ENCODE measurements at places on chromosomes 3 and 15.

- peak; percentile 77 for DNase-seq
Observed at GRCh38 chr15:100111125-100112060, 230.4 kb downstream of the ADAMTS17 start.

GRCh38 chr3:117479095-117479494, 769.5 kb downstream of the TUSC7 start:
- no peak for DNase-seq

DNA sequence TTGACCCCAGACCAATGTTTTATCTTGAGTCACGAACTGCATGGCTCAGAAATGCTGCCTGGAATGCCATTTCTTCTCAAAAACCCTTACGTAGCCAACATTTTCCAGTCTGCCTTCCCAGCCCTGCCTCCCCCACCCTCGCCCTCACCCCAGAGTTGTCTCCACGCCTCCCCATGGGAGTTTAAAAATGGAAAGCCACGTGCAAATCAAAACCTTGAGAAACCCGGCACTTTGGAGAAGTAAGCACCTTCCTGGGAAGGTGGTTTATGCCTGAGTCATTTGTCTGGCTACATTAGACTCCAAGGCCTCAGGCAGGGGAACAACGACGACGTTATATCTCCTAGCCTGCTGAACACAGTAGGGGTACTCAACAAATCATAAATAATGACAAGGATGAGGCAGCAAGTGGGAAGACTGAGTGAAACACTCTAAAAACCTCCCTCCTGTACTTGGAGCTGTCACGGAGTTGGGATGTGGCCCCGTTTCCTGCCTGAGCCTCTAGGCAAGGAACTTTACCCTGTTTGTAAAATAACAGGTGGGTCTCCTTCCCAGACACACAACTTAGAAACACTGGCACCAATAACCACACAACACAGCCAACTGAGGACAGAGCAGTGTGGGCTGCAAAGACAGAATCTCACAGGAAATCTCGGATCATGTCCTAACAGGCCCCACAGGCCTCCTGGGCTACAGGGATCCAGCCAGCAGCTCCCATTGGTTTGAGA, 179.1 kb downstream of the NTRK3 start:
- peak; percentile 74 for DNase-seq

GRCh38 chr15:52343831-52344230, 48.2 kb upstream of the MYO5C start:
- DNase-seq, result no peak

DNA sequence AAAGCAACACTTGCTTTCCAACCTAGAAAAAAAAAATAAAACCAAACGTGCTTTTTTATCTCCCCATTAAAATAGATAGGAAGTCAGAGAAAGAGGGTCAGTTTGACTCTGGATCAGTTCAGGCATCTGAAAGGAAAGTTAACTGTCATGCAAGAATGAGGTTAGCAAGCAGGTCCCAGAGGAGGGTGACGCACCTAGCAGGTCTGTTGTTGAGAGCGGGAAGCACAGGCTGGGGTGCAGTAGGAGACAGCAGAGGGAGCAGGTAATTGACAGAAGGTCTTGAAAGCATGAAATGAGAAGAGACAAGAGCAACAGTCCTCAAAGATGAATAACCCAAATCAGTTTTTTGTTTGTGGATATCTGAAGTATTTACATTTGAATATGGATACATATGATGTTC, 82.5 kb downstream of the ANO10 start:
- DNase-seq, result no peak

DNA sequence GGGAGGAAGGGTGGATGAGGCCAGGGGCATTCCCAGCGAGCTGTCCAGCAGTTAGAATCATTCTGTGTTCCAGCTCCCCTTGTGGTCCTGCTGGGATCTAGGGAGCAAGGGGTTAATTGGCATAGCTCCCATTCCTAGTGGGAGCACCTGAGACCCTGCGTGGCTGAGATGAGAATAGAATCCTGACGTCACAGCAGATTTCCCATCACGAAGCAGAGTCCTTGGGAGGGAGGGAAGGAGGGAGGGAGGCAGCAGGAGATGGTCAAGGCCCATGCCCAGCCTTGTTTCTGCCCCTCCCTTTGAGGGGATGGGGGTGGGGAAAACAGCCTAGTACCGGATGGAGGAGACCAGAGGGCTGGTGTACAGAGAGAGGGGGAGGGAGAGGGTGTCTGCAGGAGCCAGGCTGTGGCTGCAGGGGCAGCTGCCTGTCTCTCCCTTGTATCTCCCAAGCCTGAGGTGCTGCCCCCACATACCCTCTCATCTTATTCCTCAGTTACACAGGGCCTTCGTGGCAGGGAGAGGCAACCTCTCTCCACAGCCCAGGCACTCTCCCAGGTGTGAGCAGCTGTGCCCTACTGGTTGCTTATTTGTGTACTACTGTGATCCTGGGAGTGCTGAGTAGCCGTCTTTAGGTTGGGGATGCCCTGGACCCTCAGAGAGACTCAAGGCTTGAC, 5.4 kb downstream of the TYRO3 start:
- DNase-seq, result peak; percentile 93

GRCh38 chr15:31740203-31740602, 290.1 kb upstream of the CHRNA7 start:
- peak; percentile 83 for DNase-seq

DNA sequence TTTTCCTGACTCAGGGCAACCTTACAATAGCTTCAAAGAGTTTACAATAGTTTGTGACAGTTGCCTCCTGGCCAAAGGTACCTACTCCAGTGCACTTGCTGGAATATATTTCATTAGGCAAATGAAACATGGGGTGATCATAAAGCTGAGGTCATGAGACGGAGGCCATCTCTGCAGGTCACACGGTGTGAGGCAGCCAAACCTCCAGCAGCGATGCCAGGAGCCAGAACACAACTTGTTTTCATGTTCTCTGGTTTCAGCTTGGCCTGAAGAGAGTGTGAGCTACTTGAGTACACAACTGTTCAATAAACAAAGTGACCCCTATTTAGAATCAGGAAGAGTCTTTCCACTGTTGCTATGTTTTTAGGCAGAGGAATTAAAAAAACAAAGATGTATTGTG, 42.7 kb upstream of the PYGO1 start:
- DNase-seq, result no peak

DNA sequence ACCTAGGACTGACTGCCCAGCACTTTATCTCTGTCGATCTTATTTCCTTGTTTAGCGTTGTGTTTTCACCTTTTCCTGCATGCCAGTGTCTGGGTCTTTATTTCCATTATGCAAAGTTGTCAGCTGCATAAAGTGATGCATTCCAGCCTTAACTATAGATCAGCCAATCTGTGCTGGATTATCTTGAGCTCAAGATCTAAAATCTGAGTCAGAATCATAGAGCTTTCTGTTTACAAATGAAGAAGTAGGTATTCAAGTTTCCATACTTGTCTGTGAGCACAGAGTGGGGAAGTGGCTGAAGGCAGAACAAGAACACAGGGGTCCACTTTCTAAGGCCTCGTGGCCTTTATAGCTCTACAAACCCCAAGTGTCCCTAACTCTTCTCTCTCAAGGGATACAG, 82.4 kb upstream of the PLCL2 start:
- no peak for DNase-seq

GRCh38 chr15:56940388-56940787, 21.9 kb downstream of the TCF12 start:
- DNase-seq, result no peak

DNA sequence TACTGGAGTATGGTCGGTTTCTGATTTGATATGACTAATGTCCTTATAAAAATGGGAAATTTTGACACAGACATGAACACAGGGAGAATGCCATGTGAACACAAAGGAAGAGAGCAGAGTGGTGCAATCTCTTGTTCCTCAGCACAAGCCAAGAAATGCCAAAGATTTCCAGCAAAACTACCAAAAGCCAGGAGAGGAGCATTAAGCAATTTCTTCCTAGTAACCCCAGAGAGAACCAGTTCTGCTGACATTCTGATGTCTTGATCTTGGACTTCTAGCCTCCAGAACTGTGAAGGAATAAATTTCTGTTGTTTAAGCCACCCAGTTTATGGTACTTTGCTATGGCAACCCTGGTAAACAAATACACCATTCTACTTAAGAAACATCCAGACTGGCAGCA, 227.8 kb upstream of the MRPL3 start:
- no peak for DNase-seq

DNA sequence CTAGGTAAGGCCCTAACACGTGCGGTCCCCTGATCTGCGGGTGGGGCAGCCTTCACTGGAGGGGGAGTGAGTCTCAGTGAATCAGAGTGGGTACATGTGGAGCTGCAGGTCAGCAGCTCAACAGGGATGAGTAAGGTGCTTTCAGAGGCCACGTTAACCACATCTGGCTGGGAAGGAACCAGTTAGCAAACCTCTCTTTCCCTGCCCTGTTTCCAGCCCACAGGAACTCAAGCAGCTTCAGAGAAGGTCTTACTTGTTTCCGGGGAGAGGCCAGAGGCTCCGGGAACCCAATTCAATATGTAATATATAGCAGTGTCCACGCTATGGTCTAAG, 175.3 kb downstream of the XXYLT1 start:
- DNase-seq, result no peak

GRCh38 chr3:87025661-87026645, 35.0 kb upstream of the VGLL3 start:
- DNase-seq, result no peak

DNA sequence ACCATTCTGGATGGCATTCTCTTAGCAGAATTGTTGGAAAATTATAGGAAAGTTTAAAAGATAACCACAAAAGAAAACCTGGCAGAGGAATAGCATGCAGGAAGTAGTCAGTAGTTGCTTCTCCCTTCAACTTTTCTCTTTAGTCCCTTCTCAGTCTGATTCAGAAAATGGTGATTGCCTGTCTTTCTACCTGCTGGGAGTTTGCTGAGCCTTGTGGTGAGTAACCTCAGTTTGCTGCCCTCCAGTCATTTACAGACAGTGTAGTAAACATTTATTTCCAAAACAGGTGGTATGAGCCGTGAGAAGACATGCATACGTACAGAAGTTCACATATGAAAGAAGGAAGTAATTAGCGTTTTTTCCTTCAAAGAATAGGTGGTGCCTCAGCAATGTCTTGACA, 224.7 kb upstream of the POU1F1 start:
- DNase-seq, result no peak

DNA sequence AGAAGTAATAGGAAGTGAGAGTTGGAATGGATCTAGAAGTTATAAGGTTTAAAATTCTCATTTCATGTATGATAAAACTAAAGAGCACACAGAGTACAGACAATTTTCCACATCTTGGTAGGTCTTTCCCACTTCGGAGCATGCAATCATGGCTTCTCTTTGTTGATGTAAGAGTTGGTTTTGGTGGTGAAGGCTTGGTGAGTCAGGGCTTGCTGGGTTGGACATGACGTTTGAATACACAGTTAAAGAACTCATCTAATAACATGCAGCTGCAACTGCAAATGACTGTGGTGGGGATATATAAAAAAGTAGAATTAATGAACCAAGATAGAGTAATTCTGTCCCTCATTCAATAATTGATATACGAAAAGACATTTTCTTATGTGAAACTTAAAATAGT, 39.5 kb upstream of the GRM7 start:
- no peak for DNase-seq

GRCh38 chr3:32018757-32019564, 37.4 kb downstream of the ZNF860 start:
- no peak for DNase-seq

DNA sequence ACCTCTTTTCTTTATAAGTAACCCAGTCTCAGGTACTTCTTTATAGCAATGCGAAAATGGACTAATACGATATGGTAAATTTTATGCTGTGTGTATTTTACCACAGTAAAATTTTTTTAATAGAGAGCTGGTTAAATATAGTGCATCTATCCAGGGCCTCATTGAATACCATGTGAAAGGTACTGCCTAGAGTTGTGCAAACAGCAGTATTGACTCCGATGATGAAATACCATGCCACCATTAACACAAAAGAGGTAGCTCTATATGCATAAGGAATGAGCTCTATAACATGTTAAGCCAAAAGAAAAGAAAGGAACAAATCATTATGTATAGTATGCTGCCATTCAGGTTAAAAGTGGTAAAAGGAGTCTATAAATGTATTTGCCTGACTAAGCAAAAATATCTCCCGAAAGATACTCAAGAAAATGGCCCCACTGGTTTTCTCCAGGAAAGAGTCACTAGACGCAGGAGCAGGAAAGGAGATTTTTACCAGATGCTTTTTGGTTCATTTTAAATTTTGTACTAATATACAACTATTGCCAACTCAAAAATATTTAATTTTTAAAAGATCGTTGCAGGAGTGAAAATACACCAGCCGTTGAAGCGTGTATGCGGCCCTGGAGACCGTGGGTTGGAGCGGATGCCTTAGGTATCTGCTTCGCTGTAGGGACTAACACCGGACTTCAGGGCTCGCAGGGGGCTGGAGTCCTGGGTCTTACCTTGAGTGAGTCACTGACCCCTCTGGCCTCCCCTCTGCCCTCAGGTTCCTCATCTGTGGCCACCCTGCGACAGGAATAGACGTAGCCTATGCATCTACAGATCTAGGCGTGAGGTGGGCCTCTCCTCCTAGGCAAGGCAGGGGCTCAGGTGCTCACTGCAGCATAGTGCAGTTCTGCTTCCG, 120.1 kb downstream of the CHSY1 start:
- DNase-seq, result no peak

DNA sequence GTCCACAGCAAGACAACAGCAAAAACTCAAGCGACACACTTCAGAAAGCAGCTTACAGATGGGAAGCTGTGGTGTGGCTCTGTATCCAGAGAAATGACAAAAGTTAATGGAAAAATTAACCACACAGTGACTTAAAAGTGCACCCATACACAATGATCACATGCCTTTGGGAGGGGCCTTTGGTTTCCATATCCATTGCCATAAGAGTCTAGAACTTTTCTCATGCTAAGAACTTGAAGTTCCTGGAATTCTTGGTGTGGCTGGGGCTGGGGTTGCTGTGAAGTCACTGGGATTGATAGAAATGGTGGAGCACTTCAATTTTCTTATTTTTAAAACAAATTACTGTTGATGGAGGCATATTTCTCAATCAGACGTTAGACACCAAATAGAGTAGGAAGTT, 108.6 kb upstream of the FEZF2 start:
- DNase-seq, result no peak

GRCh38 chr3:172550347-172550943, 27.2 kb upstream of the TNFSF10 start:
- DNase-seq, result peak; percentile 92

DNA sequence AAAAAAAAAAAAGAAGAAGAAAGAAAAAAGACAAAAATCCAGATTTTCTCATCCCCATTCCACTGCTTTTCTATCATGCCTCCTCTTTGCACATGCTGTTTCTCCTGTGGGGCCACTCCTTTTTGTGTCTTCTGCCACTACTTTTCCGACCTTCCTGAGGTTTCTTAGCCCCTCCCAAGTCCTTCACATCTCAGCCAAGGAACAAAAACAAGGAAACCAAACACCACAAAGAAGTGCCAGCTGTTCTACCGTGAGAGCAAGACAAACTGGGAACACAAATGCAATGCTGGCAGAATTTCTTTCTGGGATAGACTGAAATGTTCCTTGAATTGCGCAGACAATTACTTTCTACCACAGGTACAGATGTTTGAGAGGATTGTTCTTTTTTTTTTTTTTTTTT, 83.2 kb downstream of the MB21D2 start:
- DNase-seq, result no peak
